ENCODE measurements at places on chromosomes 1 and 21.
A peak's percentile ranks its signal among the peaks of the same experiment; 100 is the strongest.

- no peak for ATAC-seq
These were observed 255.9 kb upstream of the SNX7 start for GRCh38 chr1:98405581-98406074.

- no peak for ATAC-seq
These were observed 502.5 kb upstream of the ADGRL2 start for GRCh38 chr1:81298266-81298665.

DNA sequence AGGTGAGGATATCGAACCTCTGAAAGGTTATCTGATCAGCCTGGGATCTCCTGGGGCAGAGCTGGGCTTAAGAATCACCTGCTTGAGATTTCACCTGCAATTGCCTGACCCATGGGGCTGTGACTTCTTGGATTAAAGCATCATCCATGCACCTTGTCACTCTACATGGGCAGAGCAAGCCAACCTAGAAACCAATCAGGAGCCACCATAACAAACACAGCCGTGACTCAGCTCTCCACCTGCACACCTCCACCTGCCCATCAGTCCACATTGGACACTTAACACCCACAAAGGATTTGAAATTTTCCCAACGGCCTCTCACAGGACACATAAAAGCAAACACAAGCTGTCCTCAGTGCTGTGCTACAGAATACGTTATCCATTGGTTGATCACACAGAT, 35.1 kb upstream of the ETS2 start:
- no peak for ATAC-seq

- no peak for ATAC-seq
These were observed 11.5 kb downstream of the KCNA3 start for GRCh38 chr1:110663241-110663640.

GRCh38 chr1:78651241-78651640, 1.6 kb downstream of the IFI44 start:
- no peak for ATAC-seq

- no peak for ATAC-seq
These were observed 95.1 kb upstream of the ATP1A1 start for GRCh38 chr1:116277840-116278540.

GRCh38 chr1:154316704-154317103, 4.2 kb upstream of the AQP10 start:
- no peak for ATAC-seq

- peak; percentile 93 for ATAC-seq
These were observed 16.5 kb downstream of the ACOT11 start for GRCh38 chr1:54564312-54565112.

GRCh38 chr1:205523891-205524793, 19.7 kb downstream of the CDK18 start:
- peak; percentile 55 for ATAC-seq

- ATAC-seq, result peak; percentile 42
These were observed 4.2 kb downstream of the CD46 start for GRCh38 chr1:207755846-207756693.

DNA sequence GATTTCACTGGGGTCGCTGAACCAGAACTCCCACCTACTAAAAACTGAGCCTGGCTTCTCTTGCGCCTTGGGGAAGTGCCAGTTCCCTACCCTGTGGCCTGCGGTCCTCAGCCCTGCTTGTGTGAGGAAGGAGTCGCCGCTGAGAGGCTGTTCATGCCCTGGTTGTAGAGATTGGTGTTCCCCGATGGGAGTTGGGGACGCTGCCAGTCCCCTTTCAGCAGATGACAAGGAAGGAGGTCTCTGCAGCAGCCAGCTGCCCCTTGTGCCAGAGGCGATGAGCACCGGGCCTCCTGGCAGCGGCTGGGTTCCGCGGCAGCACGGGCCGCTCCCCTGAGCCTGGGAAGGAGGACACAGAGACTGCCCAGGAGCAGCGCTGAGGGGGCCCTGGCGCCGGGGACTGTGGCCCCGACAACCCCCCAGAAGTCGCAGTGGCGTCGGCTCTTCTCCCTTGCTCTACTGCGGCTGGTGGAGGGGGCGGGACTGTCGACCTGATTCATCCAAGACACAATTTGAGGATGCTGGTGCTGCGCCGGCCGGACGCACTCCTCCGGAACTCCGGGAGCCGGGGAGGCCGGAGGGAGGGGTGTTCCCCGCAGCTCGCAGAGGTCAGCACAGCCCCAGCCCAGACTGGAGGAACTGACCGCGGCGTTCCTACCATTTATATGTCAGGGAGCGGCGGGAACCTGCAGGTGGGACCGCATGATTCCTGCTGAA, 12.0 kb upstream of the ADORA3 start:
- ATAC-seq, result peak; percentile 60

- no peak for ATAC-seq
These were observed 47.3 kb downstream of the DISP3 start for GRCh38 chr1:11526071-11526895.

- no peak for ATAC-seq
These were observed 1.8 kb downstream of the IFNAR2 start for GRCh38 chr21:33231526-33231925.

DNA sequence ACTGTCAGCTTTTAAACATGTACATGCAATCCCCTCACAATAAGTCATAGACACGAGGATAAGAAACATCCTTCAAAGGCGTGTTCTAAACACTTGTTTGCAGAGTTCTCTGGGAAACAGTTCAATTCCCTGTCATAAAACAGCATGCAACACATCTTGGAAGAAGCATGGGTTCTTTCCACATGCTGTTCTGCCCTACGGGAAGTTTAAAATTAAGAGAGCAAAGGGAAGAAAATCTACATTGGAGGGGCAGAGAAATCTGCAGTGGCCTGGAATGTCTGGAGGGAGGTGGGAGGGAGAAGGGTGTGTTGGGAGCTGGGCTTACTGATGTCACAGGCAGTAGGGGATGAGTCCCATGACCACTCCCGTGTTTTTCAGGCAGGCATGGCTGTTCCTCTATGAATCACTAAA, 98.3 kb upstream of the SLC2A1 start:
- ATAC-seq, result peak; percentile 67

DNA sequence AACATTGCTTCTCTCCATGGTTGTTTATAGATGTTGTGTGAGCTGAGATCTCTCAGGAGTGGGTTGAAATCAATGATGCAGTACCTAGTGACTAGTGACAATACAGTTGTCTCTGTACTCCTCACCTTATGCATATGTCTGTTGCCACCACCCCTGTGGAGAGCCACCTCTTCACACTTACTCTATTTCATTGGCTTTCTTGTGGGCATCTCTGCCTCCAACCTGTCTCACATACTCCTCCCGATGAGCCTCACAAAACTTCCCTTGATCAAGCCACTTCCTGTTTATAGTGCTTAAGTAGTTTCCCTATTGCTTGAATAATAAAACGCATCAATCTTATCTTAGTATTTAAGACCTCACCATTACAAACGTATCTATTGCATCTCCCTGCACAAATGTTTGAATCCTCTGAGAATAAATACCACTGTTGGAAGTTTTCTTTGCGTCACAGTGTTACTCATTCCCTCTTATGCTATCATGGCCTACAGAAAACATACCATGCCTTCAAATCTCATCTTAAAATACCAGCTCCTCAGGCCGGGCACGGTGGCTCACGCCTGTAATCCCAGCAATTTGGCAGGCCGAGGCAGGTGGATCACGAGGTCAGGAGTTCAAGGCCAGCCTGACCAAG, 54.7 kb upstream of the GREM2 start:
- ATAC-seq, result no peak

- ATAC-seq, result no peak
These were observed 12.2 kb downstream of the RHBDL2 start for GRCh38 chr1:38929476-38929875.

GRCh38 chr1:7478142-7478790, 292.8 kb upstream of the VAMP3 start:
- ATAC-seq, result no peak

DNA sequence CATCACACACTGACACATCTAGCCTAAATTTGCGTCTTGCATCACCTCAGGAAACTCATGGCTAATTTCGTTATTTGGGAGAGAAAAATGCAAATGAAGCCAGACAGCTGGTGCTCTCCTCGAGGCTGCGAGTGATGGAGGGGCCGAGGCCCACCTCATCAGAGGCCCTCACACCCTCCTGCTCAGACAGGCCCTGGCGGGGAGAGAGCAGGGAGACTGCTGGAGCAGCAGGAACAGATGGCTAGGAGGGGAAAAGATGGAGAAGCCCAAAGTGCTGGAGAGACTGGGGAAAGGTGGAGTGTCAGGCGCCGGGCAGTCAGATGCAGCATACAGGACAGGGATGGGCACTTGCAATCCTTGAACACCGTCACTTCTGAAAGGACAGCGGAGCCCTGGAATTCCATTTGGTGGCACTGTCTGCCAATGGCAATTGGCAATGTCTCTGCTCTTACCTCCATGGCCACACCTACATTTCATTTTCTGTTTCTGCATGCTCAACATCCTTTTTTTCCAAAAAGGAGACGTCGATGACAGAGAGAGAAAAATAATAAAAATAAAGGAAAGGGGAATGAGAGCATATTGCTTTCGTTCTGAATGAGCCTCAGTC, 286.2 kb downstream of the SPATA17 start:
- no peak for ATAC-seq

DNA sequence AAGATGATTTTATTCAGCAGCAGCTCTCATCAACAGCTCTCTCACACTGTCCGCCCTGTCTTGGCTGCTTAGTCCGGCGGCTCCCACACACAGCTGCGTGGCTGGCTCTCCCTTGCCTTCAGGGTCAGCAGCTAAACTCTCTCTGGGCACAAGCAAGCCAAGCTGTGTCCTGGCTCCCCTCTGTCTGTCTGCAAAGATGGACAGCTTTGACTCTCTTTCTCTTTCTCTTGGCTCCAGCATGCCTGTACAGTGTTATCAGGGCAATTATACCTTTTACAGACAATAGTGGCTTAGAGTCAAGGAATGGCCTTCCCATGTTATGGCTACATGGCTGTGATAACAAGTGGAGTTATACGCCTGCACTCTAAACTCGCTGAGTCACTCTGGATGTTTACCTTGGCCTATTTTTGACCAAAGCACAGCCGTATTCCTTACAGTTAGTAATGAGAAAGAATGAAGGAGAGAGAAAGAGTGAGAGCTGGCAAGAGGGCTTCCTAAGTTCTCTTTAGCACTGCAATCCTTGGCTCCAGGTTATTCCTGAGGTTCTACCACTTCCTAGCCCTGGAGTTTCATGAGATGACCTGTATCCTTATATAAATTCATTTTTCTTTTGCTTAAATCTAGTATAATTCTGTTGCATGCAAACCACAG, 59.9 kb upstream of the ZSWIM5 start:
- ATAC-seq, result no peak

Data from esophagus mucosa (tissue), 1 donor.